Stomach (tissue), 19 donors: ENCODE measurements at places on chromosomes 6 and 20. TPM values are rescaled to one million over a fixed set of nuclear protein-coding genes. Genes with fewer than 3 reads are reported as not detected.

REV3L gene
- 170 TPM for total RNA-seq

FAM83C gene
- not detected for total RNA-seq

OLIG3 gene
- not detected for total RNA-seq

C20orf204 gene
- total RNA-seq = 1.7 TPM

PTGIS gene
- 15.1 TPM for total RNA-seq

SLC12A5 gene
- total RNA-seq = 1.3 TPM
